ENCODE measurements at places on chromosomes 6 and 20. TPM values are rescaled to one million over a fixed set of nuclear protein-coding genes. Genes with fewer than 3 reads are reported as not detected.

The ZNF165 gene
- 0.16 TPM for total RNA-seq

The LY6G6F gene
- total RNA-seq = not detected

The MRPL18 gene
- total RNA-seq = 77.6 TPM

The MYCT1 gene
- 0.39 TPM for total RNA-seq

The PROKR2 gene
- not detected for total RNA-seq

The SLC13A3 gene
- 2.6 TPM for total RNA-seq

The B3GAT2 gene
- total RNA-seq = not detected

The FHL5 gene
- total RNA-seq = not detected

The CST9 gene
- total RNA-seq = not detected

The RAET1L gene
- not detected for total RNA-seq

The TPD52L1 gene
- 15.1 TPM for total RNA-seq

The SLPI gene
- total RNA-seq = not detected

The ENPP4 gene
- total RNA-seq = 0.04 TPM

The BPIFB1 gene
- not detected for total RNA-seq

The HLA-F gene
- total RNA-seq = 1.9 TPM

The FITM2 gene
- 13.3 TPM for total RNA-seq

The TRIM10 gene
- total RNA-seq = not detected

The DYNLT2 gene
- total RNA-seq = 0.36 TPM

The TMEM239 gene
- total RNA-seq = not detected

The ZC3H12D gene
- 0.10 TPM for total RNA-seq

The COL21A1 gene
- total RNA-seq = not detected

The ULBP3 gene
- total RNA-seq = 13.3 TPM

The KIF16B gene
- 0.80 TPM for total RNA-seq

The RSPO3 gene
- total RNA-seq = not detected

The SOX18 gene
- 0.15 TPM for total RNA-seq

The RAET1G gene
- 0.69 TPM for total RNA-seq

The SNAP25 gene
- not detected for total RNA-seq

The CLVS2 gene
- not detected for total RNA-seq

The AARS2 gene
- total RNA-seq = 10.7 TPM

The DUSP22 gene
- 10.5 TPM for total RNA-seq

The ARG1 gene
- not detected for total RNA-seq

The TBC1D7 gene
- total RNA-seq = 12.2 TPM

The ALDH8A1 gene
- not detected for total RNA-seq

The EYS gene
- 0.18 TPM for total RNA-seq

The SFTA2 gene
- total RNA-seq = not detected

The HUS1B gene
- total RNA-seq = 0.23 TPM

The PHF3 gene
- total RNA-seq = 24.9 TPM

The RTN4IP1 gene
- 5.4 TPM for total RNA-seq

The EDN3 gene
- not detected for total RNA-seq

The PRRT1 gene
- total RNA-seq = 4.7 TPM

The MOXD1 gene
- total RNA-seq = 74.8 TPM
